Stimulated activated CD4-positive, alpha-beta T cell treated with anti-CD3 and anti-CD28 coated beads, Interleukin-2, amount 100 ng/mL, for 48 hours (primary cell): ENCODE measurements at places on chromosomes 1 and 21.

DNA sequence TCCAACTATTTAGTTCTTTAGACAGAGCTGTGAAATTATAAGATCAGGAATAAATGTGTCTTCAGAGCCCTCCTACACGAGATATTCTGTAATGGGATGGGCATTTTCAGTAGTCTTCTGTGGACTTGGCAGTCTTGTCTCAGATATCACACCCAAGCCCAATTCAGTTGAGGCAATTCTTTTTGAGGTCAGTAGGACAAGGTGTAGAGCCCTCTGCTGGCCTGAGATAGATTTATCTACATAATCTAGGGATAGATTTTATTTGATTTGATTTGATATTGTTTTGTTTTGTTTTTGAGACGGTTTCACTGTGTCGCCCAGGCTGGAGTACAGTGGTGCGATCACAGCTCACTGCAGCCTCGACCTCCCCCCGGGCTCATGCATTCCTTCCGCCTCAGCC lies 77.5 kb downstream of the FMN2 start:
- DNase-seq, result no peak

- no peak for DNase-seq
Measured at GRCh38 chr1:223425550-223425949, 32.3 kb downstream of the CCDC185 start.

GRCh38 chr1:221166559-221167318 lies 287.5 kb downstream of the HLX start:
- no peak for DNase-seq

GRCh38 chr21:42310411-42311001 lies 4.7 kb downstream of the TFF3 start:
- DNase-seq, result no peak

DNA sequence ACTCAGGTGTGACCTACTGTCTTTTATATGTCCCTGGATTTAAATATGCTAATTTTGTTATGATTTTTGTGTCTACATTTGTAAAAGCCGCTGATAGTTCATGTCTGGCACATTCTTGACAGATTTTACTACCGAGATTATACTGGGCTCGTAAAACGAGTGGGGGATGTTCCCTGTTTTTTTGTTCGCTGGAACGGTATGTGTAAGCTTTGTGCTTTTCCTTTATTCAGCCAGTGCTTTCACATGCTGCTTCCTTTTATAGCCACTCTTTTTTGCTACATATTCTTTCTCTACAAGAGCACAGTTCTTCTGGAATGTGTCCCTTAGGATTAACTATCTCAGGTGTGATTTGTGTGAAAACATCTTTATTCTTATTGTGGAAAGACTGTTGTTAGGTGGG lies 46.6 kb downstream of the ADARB1 start:
- no peak for DNase-seq
